ENCODE measurements at places on chromosomes 6 and 20.

GRCh38 chr6:41222513-41222912, 5.6 kb upstream of the TREML4 start:
- H3K4me3 ChIP-seq, result no peak overlapping the region
- no peak overlapping the region for H3K27ac ChIP-seq
- no peaks in the 10 kb centered on the region for H3K27me3 ChIP-seq
- DNase-seq, result no peak
- no peaks in the 10 kb centered on the region for H3K36me3 ChIP-seq
- peaks cover 2% of the 10 kb centered on the region for H3K4me1 ChIP-seq

GRCh38 chr6:69775941-69776340, 20.9 kb downstream of the LMBRD1 start:
- H3K4me3 ChIP-seq, result no peak overlapping the region
- no peak overlapping the region for H3K27ac ChIP-seq
- peaks cover 53% of the 10 kb centered on the region for H3K36me3 ChIP-seq
- peaks cover 49% of the 10 kb centered on the region for H3K4me1 ChIP-seq

DNA sequence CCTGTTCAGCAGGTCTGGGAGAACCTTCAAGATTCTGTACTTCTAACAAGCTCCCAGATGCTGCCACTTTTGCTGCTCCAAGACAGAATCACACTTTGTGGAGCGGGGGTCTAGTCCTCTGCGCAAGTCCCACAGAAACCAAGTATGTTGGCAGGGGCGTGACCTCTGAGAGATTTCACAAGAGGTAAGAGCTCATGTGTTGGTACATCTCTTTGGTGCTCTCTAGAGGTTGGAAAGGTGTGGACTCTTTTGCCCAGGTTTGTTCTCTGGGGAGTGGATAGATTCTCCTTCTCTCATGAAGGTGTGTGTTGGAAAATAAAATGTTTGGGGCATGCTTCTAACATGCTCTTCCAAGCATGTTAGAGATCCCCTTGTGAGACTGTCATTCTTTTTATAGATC, 340.9 kb upstream of the IRAK1BP1 start:
- H3K4me3 ChIP-seq, result no peak overlapping the region
- DNase-seq, result no peak
- H3K36me3 ChIP-seq, result no peaks in the 10 kb centered on the region
- no peaks in the 10 kb centered on the region for H3K27me3 ChIP-seq

- H3K27me3 ChIP-seq, result no peaks in the 10 kb centered on the region
- DNase-seq, result no peak
- H3K4me1 ChIP-seq, result no peaks in the 10 kb centered on the region
These were observed 10.9 kb upstream of the TMEM14B start for GRCh38 chr6:10736731-10737130.

GRCh38 chr20:16363506-16364319, 209.5 kb downstream of the KIF16B start:
- no peaks in the 10 kb centered on the region for H3K4me1 ChIP-seq
- no peaks in the 10 kb centered on the region for H3K27me3 ChIP-seq
- H3K4me3 ChIP-seq, result no peak overlapping the region
- DNase-seq, result no peak
- no peak overlapping the region for H3K27ac ChIP-seq
- H3K36me3 ChIP-seq, result peaks cover 5% of the 10 kb centered on the region

Data from activated naive CD8-positive, alpha-beta T cell treated with anti-CD3 and anti-CD28 coated beads, Interleukin-2, amount 50 U/mL, for 24 hours (primary cell).